Activated CD4-positive, alpha-beta T cell treated with anti-CD3 and anti-CD28 coated beads, Interleukin-2, amount 50 U/mL, for 24 hours (primary cell): ENCODE measurements at places on chromosomes 7 and 10.

DNA sequence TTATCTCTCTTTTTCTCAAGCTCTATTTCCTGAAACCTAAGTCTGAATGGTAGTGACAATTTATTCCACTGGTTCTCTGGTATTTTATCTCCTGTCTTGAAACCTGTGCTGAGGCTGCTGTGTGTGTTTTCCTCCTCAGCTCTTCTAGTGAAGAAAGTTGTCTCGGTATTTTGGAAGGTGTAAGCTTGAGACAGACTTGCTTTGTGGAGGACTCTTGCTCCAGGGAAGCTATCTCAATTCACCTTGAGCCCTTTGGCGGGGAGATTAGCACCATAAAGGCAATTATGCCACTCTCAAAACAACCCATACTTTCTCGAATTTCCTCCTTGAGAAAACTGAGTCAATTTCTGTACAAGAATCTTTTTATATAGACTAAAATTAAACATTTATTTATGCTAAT, 141.6 kb downstream of the THSD7A start:
- DNase-seq = no peak

DNA sequence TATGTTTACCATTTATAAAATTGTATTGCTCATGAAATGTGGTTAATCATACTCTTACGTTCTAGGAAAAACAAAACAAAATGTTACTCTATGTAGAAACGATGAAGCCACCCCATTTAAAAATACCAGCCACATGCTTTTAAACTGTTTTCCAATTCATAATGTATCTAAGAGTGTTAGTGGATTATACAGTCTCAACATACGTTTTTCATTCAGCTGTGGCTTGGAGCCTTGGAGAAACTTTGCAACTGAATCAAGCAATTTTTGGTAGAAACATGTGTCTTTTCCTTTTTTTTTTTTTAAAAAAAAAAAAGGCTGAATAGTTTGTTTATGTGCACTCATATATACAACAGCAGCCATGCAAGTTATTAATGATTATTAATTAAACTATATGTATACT, 378.0 kb upstream of the SEMA3D start:
- DNase-seq = no peak

- no peak for DNase-seq
Observed at GRCh38 chr7:81510122-81510521, 259.7 kb downstream of the HGF start.

DNA sequence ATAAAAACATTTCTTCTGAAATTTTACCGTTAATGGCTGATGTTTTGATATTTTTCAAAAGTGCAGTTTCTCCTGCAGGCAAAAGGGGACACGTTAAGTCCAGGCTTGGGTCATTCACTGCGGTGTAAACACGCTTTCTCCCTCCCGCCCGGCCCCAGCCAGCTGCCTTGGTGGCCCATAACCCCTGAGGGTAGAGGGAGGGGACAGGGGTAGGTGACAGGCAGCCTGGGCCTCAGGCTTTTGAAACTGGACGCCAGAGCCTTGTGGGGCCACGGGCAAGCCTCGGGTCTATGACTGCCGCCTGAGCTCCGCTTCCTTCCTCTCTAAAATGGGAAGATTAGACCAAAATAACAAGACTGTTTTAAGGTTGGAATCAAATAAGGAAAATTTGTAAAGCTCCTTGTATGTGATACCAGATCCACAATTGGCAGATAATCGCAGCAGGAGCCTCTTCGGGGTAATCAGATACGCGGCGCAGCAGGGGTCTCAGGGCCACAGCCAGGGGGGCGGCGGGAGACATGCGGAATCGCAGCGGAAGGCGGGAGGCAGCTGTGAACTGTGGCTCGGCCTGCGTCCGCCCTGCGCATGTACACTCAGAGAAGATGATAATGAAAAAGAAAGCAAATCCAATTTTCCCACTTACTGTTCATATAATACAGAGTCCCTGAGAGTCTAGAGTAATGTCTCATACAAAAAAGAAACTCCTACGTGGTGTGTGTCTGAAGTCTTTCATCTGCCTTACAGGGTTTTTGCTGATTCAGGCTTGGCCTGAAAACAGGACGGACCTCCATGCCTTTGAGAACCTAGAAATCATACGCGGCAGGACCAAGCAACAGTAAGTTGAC, 138.3 kb downstream of the EGFR start:
- DNase-seq = no peak

DNA sequence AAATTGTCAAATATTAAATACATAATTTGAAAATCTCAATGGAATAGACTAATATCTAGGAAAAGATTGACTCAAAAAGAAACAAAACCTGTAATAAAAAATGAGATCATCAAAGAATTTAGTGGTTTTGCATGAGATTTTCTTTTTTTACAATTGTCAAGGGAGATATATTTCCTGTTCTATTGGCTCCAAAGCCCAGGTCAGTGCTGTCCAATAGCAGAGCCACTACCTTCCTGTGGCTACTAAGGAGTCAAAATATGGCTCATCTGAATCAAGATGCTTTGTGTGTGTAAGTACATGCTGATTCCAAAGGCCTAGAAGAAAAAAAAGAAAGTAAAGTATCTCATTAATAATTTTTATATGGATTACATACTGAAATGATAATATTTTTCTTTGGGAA, 191.9 kb downstream of the C7orf25 start:
- no peak for DNase-seq

DNA sequence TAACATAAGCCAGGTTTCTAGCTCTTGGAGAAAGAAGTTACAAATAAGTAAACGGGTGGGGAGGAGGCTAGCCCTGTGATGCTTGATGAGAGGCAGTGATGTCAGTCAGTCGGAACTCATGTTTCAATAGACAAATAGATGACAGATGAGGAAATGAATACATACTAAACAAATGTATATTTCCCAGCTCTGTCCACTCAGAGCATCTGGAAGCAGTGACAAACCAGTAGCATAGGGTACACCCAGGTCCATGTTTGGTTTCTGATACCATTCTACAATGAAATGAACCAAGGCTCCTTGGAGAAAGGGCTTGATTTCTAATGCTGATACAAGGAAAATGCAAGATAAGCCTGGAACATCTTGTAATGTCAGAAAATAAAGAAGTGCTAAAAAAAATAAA, 30.6 kb downstream of the PODXL start:
- no peak for DNase-seq

DNA sequence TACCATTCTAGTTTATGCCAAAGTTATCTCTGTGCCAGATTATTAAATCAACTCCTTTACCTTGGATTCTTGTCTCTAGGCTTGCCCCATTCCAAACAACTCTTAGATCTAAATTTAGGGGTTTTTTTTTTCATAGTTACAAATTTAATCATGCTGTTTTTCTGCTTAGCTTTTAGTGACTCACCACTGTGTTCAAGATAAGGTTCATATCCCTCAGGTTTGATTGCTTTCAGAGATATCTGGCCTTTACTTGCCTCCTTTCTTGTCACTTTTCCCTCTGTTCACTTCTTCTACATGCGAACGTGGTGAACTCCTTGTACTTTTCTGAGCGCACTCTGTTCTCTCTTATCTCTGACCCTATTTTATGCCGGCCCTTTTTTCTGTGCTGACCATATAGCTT, 78.2 kb downstream of the VPS50 start:
- no peak for DNase-seq

- DNase-seq = no peak
Observed at GRCh38 chr7:1779445-1779844, 109.4 kb downstream of the ELFN1 start.

GRCh38 chr10:133397938-133398337, 4.0 kb downstream of the MTG1 start:
- no peak for DNase-seq

DNA sequence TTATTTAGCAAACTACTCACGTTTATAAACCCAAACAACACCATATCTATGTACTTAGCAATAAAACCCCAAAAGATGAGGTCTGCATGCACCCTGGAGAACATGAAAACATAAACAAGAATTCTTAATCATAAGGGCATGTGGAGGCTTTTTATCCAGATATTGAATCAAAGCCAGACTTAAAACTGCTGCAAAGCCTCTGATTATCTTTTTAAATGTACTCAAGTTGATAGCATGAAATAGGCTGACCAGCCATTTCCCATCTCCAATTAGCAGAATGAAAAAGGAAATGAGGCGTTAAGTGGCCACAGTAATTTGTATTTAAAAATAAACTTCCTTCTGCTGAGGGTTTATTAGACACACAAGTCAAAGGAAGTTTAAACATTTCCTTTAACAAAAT, 48.3 kb downstream of the ITIH5 start:
- no peak for DNase-seq

DNA sequence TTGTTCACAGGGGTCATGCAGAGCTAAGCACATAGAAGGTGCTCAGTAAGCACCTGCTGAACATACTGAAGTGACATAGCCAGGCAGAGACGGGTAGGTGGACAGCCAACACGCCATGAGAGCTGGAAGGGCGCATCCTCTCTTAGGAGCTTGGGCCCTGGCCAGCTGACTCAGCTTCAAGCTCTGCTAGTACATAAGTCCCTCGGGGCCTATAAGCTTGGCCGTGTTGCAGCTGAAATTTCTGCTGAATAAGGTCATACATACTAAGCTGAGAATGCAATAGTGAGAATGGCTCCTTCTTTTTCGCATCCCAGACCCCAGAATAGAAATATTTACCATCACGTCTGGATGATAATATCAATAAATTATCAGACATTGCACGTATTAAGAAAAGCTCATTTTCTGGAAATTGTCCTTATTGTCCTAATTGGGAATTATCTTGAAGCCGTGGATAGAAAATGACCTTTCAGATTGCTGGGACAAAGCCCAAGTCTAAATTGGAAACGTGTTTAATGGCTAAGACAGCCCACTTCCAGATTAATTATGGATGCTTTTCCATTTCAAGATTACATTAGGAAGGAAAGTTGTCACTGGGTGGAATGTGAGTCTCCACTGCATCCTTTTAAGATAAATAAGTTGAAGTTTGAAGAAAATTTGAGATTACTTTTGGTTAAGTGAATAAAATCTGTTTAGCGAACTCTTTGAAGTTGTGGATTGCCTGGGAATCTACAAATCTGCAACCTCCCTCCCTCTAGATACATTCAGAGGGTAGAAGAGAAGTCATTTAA, 287.1 kb upstream of the C7orf33 start:
- DNase-seq = no peak

DNA sequence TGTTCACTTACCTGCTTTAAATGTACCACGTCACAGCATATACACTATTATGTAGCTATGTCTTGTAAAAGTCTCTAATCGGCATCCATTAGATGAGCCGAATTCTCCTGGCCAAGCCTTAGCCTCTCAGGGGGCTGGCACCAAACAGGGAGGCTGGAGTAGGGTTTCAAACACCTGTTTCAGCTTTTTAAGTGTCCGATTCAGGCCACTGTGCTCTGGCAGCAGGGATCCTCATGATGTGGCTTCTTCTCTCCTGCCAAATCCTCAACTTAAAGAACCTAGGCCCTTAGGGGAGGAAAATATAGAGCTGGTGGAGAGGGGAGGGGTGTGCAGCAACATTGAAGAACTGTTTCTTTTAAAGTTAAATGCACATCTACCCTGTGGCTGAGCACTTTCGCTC, 68.5 kb upstream of the NFKB2 start:
- no peak for DNase-seq

DNA sequence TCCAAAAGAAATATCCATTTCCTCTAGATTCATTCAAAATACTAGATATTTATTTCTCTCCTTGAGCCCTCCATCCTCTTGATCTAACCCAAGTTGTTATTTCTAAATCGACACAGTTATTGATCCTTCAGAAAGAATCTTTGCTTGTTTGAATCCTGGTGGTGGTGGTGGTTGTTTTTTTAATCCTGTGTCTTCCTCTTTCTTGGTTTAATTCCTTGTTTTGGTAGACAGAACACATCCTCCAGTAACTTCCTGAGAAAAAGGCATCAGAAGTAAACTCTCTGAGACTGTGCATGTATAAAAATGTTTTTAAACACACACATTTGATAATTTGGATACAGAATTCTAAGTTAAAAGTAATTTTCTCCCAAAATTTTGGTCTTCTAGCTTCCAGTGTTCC, 49.9 kb downstream of the SIRT1 start:
- no peak for DNase-seq

- DNase-seq = no peak
Observed at GRCh38 chr10:112815269-112816032, 134.6 kb upstream of the TCF7L2 start.

DNA sequence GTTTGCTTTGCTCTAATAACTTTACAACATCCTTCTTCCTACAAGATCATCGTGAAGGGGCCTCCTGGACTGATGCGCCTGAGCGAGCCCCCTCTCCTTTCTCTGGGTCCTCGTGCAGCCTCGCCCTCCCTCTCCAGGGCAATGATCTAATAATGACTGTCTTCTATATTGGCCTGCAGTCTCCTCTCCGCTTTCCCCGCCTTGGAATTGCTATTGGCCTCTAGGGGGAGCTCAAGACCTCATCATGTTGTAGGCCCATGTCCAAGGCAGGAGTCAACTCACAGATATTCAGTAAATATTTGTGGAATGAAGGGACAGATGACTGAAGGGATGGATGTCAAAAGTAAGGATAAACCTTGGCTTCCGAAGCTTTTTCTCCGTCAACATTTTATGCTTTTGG, 1180.3 kb downstream of the TYW1 start:
- no peak for DNase-seq

GRCh38 chr10:130440494-130440893, 304.3 kb downstream of the GLRX3 start:
- DNase-seq = no peak

DNA sequence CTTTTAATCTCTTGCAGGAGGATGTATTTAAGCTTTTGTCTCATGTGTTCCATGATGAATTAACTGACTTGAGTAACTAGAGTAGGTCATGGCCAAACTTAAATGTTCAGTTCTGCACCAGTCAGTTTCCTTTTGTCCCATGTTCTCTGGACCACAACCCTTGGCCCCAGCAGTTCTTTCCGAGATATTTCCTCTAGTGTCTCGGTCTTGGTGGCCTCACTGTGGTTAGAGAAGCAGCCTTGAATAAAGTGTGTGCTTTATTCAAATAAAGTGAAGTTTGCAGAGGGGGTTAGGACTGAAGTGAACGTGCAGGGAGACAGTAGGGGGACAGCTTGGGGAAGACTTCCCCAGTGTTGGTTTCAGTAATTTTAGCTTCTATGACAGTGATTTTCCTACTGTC, 9.3 kb downstream of the ZNF212 start:
- peak; percentile 30 for DNase-seq

- no peak for DNase-seq
Observed at GRCh38 chr7:113120647-113121046, 2.3 kb upstream of the SMIM30 start.

- no peak for DNase-seq
Observed at GRCh38 chr10:102982296-102982695, 64.2 kb downstream of the CNNM2 start.

- no peak for DNase-seq
Observed at GRCh38 chr7:867406-868188, 8.8 kb upstream of the GET4 start.

DNA sequence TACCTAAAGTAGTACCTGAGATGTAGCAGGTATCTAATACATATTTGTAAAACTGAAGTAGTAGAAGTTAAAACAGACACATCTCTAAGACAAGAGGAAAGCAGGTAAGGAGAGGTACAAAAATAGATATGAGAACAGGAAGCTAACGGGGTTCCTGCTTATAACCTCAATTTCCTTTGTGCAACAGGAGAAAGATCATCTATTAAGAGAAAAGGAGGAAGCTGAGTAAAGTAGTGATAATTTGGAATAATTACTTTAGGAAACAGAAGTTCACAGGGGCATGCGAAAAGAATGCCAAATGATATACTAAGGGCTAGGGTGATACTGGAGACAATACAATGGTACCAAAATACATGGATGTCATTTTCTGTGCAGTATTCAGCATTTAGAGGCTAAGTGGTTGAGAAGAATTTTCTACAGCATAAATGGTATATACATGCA, 108.7 kb downstream of the NRBF2 start:
- DNase-seq = no peak

GRCh38 chr7:101618916-101619315, 10.2 kb downstream of the MYL10 start:
- no peak for DNase-seq
